ENCODE measurements at places on chromosomes 2 and 18.

- DNase-seq: no peak
Measured at GRCh38 chr18:51561821-51562220, 364.3 kb upstream of the MEX3C start.

GRCh38 chr2:234601213-234601612, 104.3 kb upstream of the ARL4C start:
- no peak for DNase-seq

GRCh38 chr2:221243771-221244170, 328.3 kb downstream of the EPHA4 start:
- DNase-seq: no peak

DNA sequence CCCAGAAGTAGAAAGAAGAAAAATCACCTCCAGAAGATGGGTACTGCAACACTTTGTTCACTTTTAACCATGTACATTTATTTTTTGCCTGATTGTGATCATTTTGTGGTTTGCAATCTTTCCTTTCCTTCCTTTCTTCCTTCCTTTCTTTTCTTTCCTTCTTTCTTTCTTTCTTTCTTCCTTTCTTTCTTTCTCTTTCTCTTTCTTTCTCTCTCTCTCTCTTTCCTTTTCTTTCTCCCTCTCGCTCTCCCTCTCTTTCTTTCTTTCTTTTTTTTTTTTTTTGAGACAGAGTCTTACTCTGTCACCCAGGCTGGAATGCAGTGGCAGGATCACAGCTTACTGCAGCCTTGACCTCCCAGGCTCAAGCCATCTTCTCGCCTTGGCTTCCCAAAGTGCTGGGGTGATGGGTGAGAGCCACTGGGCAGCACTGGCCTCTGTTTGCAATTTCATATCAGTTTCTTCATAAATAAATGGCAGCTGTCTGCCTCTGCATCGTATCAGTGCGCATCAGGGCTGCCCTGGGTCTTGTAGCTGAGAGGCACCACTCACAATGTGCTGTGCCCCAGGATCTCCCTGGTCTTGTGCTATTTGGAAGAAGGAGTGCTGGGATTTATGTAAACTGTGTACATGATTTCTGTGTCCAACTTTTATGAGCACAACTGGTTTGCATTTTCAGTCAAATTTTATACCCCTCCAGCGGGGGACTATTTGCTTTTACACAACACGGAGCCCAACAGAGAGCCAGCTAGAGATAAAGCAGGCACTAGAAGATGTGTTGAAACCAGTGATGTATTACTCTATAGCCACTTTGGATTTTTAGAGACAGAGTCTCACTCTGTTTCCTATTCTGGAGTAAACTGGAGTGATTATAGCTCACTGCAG, 6.9 kb upstream of the LIMS2 start:
- DNase-seq: no peak

DNA sequence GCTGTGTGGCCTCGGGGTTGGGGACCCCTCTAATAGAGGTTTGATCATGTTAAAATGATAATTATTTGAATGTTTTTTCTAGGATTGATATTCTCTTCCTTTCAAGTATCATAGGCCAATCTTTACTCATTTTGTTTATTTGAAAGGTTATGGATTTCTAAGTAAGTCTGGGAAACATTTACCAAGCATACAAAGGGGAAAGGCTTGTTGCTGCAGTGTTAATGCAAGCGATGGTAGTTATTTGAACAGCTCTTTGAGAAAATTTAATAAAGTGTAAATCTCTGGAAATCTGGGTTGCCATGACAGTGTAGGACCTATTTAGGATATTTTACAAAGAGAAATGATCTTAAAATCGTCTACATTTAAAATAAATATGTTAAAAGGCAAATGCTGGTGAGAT, 56.1 kb downstream of the SPTBN1 start:
- no peak for DNase-seq

DNA sequence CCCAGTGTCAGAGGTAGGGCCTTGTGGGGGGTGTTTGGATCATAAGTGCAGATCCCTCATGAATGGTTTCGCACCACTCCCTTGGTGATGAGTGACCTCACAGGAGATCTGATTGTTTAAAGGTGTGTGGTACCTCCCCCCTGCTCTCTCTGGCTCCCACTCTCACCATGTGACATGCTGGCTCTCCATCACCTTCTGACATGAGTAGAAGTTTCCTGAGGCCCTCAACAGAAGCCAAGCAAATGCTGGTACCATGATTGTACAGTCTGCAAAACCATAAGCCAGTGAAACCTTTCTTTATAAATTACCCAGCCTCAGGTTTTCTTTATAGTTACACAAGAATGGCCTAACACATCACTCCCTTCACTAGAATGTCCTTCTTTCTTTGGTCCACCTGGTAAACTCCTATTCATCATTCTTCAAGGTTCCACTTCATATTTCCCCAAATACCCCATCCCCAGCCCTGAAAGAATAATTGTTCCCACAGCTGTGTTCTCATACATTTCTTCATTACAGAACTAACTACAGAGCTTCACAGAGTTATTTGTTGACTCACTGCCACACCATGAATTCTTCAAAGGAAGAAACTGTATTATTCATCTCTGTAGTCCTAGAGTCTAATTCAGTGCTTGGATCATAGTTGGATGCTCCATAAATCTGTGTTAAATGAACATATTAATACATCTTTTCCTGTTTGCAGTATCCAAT, 81.2 kb upstream of the STK17B start:
- DNase-seq: no peak

- no peak for DNase-seq
Measured at GRCh38 chr2:17877811-17878280, 621 bp upstream of the KCNS3 start.

- DNase-seq: no peak
Measured at GRCh38 chr2:126717928-126718327, 62.0 kb downstream of the GYPC start.

GRCh38 chr2:75153221-75153620, 46.1 kb downstream of the TACR1 start:
- DNase-seq: no peak

- no peak for DNase-seq
Measured at GRCh38 chr18:76720683-76721082, 101.7 kb upstream of the ZNF236 start.

- DNase-seq: no peak
Measured at GRCh38 chr18:54003195-54003594, 221.3 kb downstream of the MBD2 start.

All from NCI-H2171 (cell line).